ENCODE measurements at places on chromosomes 3 and 15.

- DNase-seq, result no peak
Observed at GRCh38 chr3:182413061-182413460, 380.2 kb upstream of the ATP11B start.

DNA sequence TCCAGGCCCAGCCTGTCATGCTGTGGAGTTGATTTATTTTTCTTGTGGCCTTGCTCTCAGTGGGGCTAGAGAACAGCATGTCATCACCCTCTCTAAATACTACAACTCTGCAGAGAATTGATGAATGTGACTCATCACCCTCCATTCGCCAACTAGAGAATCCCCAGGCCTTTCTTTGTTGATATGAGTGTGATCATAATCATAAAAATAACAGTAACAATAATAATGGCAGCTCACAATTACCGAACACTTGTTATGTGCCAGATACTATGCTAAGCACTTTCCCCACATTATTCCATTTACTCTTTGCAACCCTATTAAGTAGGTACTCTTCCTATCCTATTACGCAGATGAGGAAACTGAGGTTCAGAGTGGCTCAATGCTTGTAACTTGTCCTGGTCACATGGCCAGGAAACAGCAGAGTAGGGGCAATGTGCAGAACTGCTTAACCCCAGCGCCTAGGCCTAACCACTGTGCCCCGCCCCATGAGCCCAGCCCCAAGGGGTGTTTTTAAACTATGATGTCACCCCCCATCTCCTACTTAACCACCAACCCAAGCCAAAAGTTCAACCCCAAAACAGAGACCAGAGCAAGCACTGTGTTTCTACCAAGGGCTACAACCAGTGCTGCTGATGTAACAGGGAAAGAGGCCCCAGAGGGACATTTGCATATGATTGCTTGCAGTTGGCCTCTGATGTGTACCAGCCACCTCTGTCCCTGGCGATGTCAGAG is 104.5 kb downstream of the ADCY5 start:
- peak; percentile 26 for DNase-seq

GRCh38 chr3:159632128-159632527 is 356.5 kb upstream of the IL12A start:
- no peak for DNase-seq

DNA sequence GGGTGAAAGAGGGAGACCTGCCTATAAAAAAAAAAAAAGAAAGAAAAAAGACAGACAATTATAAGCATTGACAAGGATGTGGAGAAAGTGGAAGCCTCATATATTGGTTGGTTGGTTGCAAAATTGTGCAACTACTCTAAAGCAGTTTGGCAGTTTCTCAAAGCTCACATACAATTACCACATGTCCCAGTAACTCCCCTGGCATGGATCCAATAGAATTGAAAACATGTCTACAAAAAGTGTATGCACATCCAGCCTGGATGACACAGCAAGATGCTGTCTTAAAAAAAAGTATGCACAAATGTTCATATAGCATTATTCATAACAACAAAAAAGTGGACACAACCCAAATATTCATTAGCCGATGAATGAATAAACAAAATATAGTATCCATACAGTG is 19.5 kb downstream of the SETMAR start:
- peak; percentile 96 for DNase-seq

DNA sequence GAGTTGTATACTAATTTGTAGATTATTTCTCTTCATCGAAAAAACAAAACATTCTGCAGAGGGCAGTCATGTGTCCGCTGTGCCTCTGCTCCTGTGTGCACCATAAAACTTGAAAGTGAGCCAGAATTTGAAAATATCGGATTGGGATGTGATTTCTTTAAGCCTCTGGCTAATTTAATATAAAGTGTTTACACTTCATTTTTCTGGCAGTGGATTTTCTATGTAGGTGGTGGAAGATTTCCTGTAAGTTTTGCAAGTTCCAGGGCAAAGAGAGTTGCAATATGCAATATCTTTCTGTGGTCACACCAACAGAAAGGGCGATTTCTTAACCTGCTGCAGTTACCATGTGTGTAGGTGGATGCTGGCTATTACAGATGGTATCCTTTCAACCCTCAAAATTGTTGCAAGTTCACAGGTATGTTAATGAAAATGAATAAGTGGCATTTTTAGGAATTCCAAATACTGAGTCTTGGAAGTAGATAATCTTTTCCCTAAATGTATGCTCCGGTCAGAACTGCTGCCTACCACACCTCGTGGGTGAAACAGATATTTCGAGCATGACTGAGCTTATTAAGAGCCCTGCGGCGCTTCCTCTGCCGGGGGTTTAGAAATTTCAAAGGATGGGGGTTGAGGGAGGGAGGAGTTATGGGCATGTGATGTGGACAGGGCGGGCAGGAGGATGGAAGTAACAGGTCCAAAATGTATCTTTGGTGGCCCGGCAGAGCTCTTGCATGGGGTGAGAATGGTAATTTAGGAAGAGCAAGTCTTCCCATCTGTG is 134.0 kb downstream of the PGPEP1L start:
- peak; percentile 87 for DNase-seq

- no peak for DNase-seq
Observed at GRCh38 chr15:80452166-80452565, 48.0 kb downstream of the ARNT2 start.

GRCh38 chr3:10835406-10835805 is 19.4 kb downstream of the SLC6A11 start:
- no peak for DNase-seq

DNA sequence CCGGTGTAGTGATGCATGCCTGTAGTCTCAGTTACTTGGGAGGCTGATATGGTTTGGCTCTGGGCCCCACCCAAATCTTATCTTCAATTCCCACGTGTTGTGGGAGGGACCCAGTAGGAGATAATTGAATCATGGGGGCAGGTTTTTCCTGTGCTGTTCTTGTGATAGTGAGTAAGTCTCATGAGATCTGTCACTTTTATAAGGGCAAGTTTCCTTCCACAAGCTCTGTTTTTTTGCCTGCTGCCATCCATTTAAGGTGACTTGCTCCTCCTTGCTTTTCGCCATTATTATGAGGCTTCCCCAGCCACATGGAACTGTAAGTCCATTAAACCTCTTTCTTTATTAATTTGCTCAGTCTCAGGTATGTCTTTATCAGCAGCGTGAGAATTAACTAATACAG is 566.7 kb upstream of the NECTIN3 start:
- no peak for DNase-seq

GRCh38 chr3:127800508-127800907 is 21.8 kb downstream of the MGLL start:
- DNase-seq, result peak; percentile 33

DNA sequence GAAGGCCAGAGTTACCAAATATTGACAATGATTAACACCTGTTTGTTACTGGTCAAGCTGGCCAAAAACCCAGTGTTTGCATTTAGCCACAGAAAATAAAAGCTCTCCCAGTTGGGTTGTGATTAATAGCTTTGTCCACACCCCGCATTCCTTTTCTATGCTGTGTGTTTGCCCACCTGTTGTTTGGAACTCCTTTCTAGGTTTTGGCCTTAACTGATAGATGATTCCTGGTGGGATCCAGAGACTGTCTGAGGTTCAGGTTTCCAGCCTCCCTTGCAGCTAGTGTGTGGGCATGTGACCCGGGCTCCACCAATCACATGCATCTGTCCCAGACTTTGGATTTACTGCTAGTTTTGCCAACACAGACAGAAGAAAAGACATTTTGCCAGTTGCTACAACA is 83.8 kb downstream of the PTPRG start:
- no peak for DNase-seq

GRCh38 chr15:27410996-27411605 is 440.1 kb downstream of the GABRG3 start:
- DNase-seq, result no peak

- peak; percentile 33 for DNase-seq
Observed at GRCh38 chr3:4809922-4810321, 169.3 kb upstream of the BHLHE40 start.

DNA sequence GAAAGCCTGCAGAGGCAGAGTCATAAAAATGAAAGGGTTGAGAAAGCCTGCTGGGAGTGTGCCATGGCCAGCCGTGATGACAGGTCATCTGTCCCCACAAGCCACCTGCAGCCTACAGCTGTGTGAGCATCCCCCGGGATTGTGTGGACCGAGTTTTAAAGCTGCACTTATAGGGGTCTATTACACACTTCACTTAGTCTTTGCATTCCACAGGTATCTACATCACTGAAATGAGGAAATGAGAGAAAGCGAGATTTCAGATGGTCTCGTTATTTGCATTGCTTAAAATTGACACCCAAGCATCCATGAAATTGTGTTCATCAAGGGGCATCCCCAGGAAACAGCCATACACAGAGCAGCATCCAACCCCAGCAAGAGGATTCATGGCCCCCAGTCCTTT is 137.6 kb upstream of the TRIM42 start:
- no peak for DNase-seq

- DNase-seq, result no peak
Observed at GRCh38 chr15:41483115-41483514, 10.6 kb upstream of the ITPKA start.

DNA sequence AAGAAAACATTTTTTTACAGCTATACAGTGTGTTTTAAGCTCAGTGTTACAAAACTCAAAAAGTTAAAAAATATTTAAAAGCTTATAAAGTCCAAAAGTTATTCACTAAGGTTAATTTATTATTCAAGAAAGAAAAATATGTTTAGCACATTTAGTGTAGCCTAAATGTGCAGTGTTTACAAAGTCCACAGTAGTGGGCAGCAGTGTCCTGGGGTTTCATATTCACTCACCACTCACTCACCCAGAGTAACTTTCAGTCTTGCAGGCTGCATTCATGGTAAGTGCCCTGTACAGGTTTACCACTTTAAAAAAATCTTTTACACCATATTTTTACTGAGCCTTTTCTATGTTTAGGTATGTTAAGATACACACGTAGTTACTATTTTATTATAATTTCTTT is 300.2 kb upstream of the TRIM42 start:
- no peak for DNase-seq

GRCh38 chr15:66007663-66008262 is 138.5 kb downstream of the RAB11A start:
- DNase-seq, result no peak

DNA sequence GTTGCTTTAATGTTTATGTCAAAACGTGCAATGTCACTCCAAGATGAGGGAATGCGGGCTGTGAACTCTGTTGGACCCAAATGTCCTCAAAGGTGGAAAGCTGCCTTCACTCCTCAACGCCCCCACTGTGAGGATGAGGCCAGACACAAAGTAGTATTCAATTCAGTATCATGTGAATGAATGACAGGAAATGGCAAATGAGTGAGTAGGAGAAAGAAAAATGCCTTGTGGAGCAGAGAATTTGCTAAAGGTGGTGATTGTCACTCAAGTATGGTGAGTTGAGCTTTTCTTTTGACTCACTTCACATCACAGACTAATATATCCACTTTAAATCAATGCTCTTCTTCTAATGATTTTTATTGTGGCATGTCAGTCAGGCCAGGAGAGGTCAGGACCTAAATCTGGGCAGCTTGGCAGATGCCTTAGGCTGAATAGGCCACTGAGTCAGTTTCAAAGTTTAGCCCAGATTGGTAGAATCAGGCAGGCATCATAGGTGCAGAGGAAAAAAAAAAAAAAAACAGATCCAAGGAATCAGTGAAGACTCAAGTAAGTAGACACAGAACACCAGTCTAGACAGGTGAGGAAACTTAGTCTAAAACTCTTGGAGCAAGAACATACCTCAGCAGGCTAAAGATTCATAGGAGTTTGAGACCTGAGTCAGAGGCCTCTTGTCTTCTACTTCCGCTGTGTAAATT is 71.0 kb upstream of the ZBED2 start:
- DNase-seq, result no peak

DNA sequence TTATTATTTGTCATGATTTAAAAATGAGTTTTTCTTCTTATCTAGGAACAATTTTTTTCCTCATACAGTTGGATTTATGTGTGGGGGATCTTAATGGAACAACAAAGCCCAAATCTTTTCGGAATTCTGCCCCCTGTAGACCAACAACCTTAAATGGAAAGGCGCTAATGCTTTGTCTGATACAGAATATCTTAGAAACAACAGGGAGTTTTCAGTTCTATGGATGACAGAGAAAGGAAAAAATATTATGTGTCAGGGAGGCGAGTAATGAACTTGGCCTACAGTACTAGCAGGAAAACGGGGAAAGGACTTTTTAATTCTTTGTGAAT is 592 bp downstream of the MOBP start:
- no peak for DNase-seq

DNA sequence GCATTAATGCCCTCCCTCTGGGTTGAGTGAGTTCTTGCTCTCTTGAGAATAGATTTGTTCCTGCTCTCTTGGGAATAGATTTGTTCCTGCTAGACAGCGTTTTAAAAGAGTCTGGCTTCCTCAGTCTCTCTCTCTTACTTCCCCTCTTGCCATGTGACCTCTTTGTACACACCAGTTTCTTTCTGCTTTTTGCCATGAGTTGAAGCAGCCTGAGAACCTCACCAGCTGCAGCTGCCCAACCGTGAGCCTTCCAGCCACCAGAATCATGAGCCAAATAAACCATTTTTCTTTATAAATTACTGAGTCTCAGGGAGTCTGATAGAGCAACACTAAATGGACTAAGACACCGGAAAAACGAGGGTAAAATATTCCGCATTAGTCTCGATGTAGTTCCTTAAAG is 253.6 kb downstream of the CNTN6 start:
- no peak for DNase-seq

- peak; percentile 99 for DNase-seq
Observed at GRCh38 chr15:40379853-40380252, 2.7 kb upstream of the KNSTRN start.

- peak; percentile 54 for DNase-seq
Observed at GRCh38 chr3:142088522-142088921, 60.8 kb downstream of the TFDP2 start.

GRCh38 chr15:63288778-63289378 is 11.5 kb downstream of the APH1B start:
- DNase-seq, result peak; percentile 56

- peak; percentile 85 for DNase-seq
Observed at GRCh38 chr3:170301405-170301804, 56.1 kb upstream of the SKIL start.

DNA sequence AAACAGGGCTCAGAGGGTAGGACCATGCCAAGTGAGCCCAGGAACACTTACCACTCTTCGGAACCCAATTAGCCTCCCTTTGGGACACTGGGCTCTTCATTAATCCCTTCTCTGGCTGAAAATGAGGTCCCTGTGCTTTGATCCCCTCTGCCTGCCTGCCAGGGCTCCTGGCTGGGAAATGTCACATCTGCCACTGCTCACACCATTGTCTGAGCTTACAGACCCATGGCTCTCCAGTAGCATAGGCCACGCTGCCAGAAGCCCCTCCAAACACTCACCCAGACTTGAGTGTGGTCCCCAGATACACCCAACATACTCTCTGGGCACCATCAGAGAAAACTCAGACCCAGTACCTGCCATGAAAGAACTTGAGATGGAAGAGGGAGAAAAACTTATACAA is 287.3 kb downstream of the XXYLT1 start:
- no peak for DNase-seq

Data from AG10803 (cell line).